ENCODE measurements at places on chromosomes 6 and 20.

DNA sequence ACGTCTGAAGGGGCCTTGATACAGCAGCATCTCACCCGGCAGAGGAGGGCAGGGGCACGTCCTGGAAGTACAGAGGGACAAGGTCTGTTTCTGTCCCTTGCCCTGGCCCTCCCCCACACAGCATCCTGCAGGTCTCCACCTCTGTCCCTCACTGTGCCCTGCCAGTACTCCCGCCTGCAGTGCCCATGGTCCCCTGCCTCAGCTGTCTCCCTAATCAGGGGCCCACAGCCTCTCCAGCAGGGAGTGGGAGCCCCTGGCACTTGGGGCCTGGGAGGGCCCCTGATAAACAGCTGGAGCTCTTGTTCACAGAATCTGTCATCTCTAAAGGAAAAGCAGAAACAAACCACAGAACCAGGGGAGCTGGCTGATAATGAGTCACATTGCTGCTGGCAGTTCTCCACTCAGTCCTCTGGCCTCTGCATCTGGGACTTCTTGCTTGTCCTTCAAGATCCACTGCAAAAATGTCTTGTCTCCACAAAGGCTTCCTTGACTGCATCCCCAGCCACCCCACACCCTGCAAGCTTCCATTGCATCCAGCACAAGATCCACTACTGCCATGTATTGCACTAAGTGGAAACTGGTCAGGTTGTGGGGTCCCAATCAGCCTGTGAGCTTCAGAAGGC lies 33.2 kb upstream of the TAF8 start:
- DNase-seq, result no peak

- no peak for DNase-seq
Measured at GRCh38 chr6:158835616-158836221, 16.6 kb upstream of the EZR start.

- DNase-seq, result peak; percentile 59
Measured at GRCh38 chr20:44990425-44990824, 24.1 kb downstream of the STK4 start.

DNA sequence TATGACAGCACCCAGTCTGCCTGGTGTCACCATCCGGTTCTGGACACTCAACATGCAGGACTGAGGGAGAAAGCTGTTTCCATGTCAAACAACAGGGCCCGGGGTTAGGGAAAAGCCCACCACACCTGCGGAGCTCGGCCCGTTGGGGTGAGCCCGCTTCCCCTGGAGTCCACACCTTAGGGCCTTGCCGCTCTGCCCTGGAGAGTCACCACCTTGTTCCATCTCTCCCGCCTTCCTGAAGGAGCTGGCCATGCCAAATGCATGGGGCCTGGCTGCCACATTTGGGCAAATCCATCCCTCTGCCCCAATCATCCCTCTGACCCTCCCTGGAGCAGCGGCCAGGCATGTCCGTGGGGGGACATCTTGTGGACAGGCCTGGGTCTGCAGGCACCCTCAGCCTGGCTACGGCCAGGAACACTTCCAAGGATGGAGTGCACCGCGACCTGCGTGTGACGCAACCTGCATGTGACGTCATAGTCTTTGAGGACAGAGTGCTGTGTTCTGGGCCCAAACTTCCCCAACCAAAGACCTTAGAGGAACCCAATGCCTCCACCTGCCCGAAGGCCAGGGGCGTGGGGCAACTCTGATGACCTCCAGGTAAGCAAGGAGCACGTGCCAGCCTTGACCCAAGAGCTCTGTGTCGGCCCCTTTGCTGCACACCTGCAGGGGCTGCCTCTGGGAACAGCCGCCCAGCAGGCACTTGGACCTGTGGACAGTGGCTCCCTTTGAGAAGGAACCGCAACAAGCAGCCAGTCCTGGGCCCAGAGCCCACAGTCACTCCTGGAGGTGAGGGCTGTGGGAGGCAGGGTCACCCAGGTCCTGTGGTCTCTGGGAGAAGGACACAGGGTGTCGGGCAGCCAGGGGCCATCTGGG lies 1.7 kb downstream of the CABLES2 start:
- no peak for DNase-seq

- DNase-seq, result no peak
Measured at GRCh38 chr6:137162692-137163306, 10.6 kb downstream of the IL22RA2 start.

DNA sequence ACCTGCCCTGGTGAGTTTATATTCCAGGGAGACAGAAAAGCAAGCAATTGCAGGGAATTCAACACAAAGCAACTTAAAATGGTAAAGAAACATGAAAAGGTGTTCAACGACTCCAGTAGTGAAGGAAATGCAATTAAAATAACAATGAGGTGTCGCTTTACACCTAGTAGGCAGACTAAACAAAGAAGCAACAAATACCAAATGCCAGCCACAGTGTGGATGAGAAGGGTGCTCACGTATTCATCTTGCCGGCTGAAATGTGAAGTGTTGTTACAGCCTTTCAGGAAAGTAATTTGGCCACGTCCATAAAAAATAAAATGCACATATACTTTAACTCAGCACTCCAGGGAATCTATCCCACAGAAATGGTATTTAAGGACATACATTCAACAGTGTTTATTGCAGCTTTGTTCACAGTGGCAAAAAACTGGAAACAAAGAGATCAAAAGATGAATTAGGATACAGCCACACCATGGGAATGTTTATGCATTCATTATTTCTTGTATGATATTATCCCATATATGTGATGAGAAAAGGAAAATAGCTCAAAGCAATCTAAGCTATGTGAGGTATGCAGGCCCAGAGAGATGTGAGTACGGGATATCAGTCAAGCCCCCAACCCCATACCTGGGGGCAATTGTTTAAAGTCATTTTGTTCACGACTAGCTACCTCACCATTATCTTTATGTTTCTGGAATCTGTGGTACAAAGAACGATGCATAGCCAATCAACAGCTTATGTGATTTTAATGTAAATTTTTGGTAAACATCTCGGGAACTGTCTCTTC lies 266.0 kb upstream of the SOX4 start:
- DNase-seq, result no peak

GRCh38 chr6:64985726-64986125 lies 721.3 kb downstream of the EYS start:
- no peak for DNase-seq

DNA sequence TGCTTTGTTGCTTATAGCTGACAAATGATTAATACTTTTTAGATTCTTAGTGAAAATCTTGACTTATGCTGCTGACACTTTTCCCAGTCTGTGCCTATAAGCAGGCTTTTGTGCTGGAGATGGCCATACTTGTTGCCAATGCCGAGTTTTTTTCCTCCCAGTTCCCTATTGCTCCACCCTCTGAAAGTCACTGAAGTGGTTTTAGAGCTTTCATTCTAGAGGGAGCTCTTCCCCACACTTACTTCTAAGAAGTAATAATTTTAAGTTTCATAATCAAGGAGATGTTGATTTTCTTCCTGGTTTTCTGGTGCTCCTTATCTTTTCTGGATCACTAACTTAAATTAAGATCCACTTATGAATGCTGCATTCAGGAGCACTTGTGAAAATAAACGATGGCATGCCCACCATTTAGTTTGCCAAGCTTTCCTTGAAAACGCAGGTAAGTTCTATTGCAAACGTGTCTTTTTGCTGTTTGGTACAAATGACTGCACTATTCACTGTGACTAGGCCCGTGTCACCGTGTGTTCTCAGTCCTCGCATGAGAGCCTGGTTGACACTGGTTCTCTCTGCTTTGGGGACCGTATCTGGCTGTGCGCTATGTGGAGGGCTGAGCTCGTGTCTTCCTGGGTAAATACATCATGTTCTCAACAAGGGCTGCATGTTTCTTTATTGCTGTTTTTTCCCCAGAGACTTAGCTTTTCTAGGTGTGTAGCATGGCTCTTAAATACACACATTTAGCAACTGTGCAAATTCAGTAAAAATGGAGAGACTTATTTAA lies 50.2 kb downstream of the GFRA4 start:
- no peak for DNase-seq

DNA sequence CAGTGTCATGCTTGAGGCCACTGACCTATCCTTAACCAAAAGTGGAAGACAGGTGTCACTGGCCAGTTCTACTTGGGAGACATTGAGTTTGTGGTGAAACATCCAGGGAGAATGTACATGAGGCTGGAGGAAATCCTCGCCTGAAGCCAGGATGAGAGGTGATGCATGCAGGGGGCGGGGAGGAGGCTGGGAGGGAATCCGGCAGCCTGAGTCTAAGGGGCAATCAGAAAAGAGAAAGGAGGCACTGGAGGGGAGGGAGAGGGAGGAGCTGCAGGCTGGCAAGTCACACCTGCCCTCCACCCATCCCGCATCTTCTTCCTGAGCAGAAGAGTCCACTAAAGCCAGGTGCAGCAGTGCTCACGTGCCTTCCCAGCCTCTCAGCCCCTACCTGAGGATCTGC lies 14.9 kb upstream of the DDO start:
- DNase-seq, result no peak

GRCh38 chr20:37202267-37202943 lies 23.1 kb upstream of the MROH8 start:
- DNase-seq, result no peak

DNA sequence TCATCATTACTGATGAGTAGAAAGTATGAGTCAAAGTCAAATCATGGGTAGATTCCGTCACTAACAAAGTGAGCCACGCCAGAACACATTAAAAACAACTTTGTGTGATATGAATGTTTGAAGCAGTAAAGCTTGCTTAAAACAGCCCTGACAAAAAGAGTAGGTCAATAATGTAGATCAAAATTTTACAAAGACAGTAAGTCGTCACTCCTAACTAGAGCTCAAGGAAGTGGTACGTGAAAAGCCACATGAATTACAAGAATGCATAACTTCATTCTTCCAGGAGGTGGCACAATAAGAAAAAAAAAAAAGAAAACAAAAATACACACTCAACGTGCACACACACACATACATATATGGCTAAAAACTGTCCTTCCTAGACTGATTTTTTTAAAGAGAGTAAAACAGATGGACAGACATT lies 69.9 kb downstream of the HACE1 start:
- DNase-seq, result peak; percentile 4

- DNase-seq, result no peak
Measured at GRCh38 chr6:26223228-26223627, 136.0 kb downstream of the HFE start.

DNA sequence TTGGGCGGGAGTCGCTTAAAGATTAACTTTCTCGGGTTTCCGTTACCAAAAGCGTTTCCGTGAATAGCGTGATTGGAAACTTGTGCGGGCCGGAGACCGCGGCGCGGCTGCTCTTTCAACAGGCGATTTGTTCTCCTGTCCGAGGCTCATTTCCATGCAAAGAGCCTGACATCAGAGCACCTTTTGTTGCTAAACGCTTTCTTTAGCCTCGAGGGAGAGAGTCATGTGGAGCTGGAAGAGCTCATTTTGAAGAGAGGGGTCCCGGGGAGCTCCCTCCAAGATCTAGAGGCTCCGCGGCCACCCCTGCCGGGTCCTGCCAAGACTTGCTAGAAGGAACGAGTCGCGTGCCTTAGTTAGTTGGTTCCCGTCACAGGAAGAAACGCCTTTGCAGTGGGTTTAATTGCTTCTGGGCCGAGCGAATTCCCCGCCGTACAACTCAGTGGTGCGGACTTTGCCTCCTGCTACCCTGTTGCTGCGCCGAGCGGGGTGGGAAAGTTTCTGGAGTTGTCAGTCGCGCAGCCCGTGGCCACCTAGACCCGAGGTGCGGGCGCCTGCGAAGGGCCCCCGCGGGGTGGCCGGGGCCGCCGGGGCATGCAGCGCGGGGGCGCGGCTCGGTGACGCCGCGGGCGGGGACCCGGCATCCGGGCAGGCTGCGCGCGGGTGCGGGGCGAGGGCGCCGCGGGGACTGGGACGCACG lies at the start of gene SASH1:
Gene SASH1, plus strand, starts transcription at position 489 of the 697 bp plus-strand sequence. CDS start 230 bp downstream, outside the sequence.
- no peak for DNase-seq

- DNase-seq, result no peak
Measured at GRCh38 chr6:32375739-32376529, 4.2 kb upstream of the TSBP1 start.

- DNase-seq, result no peak
Measured at GRCh38 chr6:12049165-12049564, 37.1 kb downstream of the HIVEP1 start.

DNA sequence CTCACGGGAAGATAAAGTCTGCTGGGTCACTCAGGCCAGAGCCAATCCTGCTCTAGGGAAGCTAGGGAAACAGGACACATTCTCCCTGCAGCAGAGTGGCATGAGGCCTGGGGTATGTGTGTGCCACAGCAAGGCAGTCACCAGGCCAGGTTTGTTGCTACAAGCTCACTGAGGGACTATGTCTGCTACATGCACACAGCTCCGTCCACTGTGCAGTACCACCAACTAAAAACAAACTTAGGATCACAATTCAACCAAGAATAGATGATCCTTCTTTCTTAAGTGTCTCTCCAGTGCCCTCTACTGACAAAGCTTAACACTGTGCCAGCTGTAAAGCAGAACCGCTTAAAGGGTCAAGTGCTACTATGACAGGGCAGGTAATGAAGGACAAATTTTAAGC lies 192.5 kb downstream of the PTPRK start:
- DNase-seq, result peak; percentile 14

GRCh38 chr6:128209771-128210170 lies 308.9 kb upstream of the THEMIS start:
- DNase-seq, result no peak

- DNase-seq, result no peak
Measured at GRCh38 chr6:97073903-97074302, 149.4 kb downstream of the KLHL32 start.

- DNase-seq, result no peak
Measured at GRCh38 chr6:128079021-128079420, 178.2 kb upstream of the THEMIS start.

DNA sequence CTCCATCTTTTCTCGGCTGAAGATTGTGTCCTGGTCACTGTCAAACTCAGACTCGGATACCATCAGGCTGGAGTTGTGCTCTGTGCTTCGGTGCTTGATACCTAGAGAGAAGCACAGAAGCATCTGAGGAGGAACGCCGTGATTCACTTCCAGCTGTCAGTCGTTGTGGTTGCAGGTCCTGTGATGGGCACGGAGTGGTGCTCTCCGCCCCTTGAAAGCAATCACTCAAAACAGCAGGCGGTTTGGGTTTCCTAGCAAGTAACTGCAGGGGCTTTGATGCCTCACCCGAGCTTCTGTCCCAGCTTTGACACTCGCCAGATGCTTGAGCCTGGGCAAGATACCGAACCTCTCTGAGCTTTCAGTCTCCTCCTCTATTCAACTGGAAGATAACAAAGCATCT lies 52.5 kb downstream of the ALDH5A1 start:
- peak; percentile 22 for DNase-seq

GRCh38 chr6:36499918-36500317 lies 47.4 kb downstream of the STK38 start:
- DNase-seq, result no peak

DNA sequence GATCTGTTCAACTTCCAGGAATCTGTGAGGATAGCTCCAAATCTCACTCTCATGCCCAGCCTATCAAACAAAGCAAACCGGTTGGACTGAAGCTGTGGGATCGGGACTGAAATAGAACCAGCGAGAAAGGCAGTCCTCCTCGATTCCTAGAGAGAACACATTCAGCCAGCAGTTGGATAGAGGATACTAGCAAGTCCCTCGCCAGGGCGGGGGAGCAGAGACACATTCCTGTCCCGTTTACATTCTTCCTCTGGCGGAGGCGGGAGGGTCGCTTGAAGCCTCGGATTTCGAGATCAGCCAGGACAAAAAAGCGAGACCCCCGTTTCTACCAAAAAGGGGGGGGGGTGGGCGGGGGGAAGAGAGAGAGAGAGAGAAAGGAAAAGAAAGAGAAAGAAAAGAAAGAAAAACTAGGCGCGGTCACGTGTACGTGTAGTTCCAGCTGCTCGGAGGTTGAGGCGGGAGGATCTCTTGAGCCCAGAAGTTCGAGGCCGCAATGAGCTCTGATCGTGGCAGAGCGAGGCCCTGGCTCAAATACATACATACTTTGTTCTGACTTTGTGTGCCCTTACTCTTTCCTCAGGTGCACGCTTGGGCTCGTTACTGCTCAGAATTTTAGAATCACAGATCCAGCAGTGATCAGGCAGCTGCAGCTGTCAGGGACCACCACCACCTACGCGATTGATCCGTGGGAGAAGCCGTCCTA lies 19.5 kb downstream of the ZNF311 start:
- no peak for DNase-seq

All from activated T-cell treated with anti-CD3 and anti-CD28 coated beads for 24 hours (primary cell).